ENCODE measurements at places on chromosomes 11 and 22.

GRCh38 chr11:129505266-129505665, 129.6 kb downstream of the BARX2 start:
- no peak for DNase-seq

- peak; percentile 22 for DNase-seq
Measured at GRCh38 chr11:62445314-62445740, 26.5 kb downstream of the SCGB1A1 start.

DNA sequence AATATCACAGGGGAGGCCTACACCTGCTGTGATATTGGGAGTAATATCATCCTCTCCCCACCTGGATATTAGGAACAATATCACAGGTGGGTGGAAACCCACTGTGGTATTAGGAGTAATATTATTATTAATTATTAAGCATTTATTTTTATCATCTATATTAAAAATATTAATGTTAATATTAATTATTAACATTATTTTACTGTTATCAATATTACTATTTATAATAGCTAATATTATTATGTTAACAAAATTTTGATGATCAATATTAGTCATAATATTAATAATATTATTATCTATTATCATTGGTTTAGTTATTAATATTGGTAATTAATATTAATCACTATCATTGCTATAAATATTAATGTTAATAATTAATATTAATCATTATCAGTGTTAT, 161.1 kb upstream of the API5 start:
- no peak for DNase-seq

GRCh38 chr11:104547996-104548661, 350.1 kb downstream of the CASP12 start:
- DNase-seq = peak; percentile 6

DNA sequence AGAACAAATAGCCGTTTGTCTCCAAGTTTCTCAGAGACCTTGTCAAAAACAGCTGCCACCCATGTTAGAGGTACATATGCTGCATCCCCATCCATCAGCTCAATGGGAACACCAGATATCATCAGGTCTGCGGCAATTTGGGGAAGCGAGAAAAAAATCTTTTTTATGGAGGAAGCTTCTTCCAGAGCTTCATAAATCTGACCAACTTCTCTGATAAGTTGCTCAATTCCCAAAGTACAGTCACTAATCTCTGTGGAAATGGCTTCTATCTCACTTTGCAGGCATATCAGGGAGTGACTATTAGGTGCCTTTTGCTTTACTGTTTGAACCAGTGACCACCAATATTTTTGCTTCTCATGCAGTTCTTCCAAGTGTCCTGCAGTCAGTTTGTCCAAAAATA, 34.3 kb upstream of the MRPL17 start:
- no peak for DNase-seq

- peak; percentile 27 for DNase-seq
Measured at GRCh38 chr11:123562158-123562557, 92.3 kb downstream of the SCN3B start.

- peak; percentile 97 for DNase-seq
Measured at GRCh38 chr11:61141601-61142028, 19.6 kb downstream of the VPS37C start.

DNA sequence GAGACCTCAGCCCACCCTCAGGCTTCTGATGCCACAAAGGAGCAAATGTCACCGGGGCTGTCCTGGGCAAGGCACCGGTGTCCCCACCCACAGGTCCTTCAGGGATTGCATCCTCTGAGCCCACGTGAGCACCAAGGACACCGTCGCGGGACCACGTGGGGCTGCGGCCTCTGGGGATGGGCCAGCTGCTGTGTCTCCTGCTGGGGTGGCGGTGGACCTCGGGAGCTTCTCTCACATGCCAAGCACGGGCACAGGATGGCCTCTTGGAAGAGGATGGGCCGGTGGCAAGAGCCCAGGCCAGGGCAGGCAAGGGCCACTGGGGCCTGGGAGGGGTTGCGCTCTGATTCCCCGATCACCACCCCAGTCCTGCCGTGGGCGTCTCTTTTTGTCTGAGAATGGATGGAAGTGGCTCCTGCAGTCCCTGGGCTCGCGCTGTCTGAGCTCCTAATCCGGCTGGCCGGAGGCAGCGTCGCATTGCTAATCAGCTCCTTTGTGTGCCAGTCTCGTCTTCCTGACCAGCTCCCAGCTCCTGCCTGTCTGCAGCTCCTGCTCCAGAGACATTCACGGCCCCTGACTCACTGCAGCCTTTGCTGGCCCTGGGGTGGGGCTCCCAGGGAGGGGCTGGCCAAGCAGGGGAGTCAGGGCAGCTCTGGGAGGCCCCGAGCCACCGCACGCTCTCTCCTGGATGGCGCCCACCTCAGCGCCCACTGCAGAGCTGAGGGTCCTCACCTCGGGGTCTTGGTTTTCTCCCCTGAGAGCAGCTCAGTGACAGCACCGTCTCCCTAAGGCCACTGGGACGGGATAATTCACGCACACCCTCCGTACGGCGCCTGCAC, 146.7 kb downstream of the CTTN start:
- DNase-seq = peak; percentile 20

DNA sequence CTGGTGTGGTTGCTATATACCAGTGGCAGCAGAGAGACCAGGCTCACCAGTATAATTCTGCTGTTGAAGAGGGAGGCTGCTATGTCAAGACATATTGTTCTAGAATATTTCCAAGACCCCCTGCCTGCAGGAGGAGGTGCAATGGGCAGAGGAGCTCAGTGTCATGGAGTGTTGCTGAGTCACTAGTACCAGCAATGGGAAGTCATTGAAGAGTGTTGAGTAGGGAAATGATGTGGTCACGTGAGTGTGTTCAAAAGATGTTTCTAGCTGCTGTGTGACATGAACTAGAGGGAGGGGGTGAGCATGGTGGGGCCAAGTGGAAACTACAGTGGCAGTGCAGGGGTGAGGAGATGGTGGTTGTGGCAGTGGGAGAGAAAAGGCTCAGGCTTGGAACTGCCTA, 76.3 kb upstream of the BIRC3 start:
- no peak for DNase-seq

DNA sequence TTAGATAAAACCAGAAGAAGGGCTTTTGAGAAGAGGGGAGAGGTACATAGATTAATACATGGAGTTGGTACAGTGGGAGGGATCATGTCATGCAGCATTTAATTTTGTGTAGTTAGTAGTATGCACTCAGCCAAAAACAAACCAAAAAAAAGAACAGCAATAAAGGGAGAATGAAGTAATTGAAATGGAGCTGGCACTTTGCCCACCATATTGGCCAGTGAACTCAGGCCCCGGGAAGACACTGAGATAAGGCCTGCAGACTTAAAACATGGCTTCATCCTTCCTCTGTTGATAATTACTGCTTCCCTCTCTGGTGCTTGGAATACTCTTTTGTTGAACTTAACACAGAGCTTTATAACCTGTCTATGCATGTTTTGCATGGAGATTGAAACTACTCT, 3.1 kb downstream of the PANX1 start:
- DNase-seq = peak; percentile 76

GRCh38 chr11:66691311-66691980, 13.8 kb upstream of the RBM4B start:
- DNase-seq = no peak
